ENCODE measurements at places on chromosomes 6 and 20.

GRCh38 chr6:159416891-159417560 lies 247.8 kb downstream of the FNDC1 start:
- DNase-seq = no peak

GRCh38 chr6:84551797-84552196 lies 212.6 kb downstream of the TBX18 start:
- DNase-seq = no peak

DNA sequence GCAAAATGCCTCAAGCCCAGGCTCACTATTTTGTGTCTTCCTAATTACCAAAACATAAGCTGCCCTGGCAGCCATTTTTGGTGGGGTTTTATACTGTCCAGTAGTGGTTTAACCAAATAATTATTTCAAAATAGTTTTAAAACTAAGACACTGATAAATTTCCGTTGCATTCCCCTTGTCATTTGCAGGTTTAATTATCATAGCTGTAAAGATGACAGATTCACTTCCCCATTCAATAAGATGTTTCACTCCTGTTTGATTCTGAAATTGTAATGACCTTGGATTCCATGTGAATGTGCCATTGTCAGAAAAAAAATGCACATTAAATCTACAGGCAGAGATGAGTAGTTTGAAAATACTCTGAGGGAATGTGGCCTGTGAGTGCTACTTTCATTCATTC lies 172.0 kb downstream of the COL9A1 start:
- DNase-seq = no peak

GRCh38 chr20:38143646-38144554 lies 21.2 kb downstream of the TGM2 start:
- DNase-seq = peak; percentile 98

GRCh38 chr20:24153101-24154040 lies 164.8 kb upstream of the GGTLC1 start:
- DNase-seq = no peak

- no peak for DNase-seq
Observed at GRCh38 chr6:53696341-53696740, 30.8 kb upstream of the KLHL31 start.

- DNase-seq = no peak
Observed at GRCh38 chr20:57441510-57442154, 50.4 kb downstream of the RBM38 start.

DNA sequence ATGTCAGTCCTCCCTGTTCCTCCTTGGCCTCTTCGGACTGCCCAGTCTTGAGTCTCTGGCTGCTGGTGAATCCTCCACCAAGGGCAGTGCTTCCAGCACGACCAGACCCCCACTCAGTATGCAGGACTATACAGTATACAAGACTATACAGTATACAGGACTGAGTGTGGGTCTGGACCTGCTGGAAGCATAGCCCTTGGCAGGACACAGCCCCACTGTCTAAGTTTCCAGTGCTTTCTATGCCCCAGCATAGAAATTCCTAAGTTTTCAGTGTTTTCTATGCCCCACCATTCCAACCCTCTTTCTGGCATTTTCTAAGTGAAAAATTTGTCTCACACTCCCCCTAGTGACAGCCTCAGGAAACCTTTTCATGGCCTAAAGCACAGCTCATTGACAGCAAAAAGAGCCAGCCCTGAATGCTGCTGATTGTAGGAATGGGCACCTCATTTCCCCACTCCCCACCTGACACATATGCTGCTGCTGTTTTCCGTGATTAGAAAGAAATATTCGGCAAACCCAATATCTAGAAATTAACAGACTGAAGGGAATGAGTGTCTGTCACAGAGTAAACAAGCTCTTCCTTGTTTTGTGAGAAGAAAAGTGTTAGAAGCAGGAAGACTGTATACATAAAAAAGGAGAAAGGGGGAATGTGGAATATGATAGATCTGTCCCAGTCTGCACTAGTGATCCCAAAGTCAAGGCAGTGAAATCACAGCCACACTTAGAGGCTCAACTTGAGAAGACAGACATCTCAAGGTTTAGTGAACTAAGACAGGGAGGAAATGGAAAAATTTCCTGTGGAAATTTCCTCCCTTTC lies 206.9 kb downstream of the IBTK start:
- peak; percentile 46 for DNase-seq

DNA sequence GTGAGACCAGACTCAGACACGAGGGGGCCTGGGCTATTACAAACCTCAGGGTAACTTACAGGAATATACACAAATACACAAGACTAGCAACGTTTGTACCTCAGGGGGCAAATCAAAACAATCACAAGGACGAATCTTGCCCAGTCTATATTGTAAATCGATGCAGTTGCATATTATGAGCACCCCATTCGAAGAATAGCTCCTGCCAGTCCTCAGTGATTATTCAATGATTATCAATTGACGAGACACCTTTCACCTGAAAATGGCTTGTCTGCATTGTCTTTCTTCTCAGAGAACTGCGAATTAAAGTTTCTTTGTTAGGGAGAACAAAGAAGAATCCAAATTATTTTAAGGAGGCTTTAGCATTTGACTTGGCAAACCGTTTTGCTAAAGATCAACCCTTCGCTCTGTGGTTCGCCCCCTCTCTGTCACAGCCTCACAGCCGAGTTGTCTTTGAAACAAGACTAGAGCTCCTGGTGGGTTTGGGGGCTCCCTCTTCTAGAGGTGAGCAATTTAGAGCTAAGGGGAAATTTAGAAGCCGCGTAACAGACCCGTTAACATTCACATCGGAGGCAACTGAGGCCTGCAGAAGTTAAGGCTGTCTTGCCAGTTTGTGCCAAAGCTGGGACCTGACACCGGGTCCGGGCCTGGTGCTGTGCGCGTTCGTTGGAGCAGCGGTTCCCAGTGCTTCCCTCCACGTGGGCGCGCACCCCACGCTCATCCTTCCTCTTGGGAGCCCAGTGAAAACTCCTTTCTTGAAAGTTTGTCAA lies 24.9 kb upstream of the MAP3K7 start:
- no peak for DNase-seq

GRCh38 chr6:129009851-129010250 lies 126.9 kb downstream of the LAMA2 start:
- no peak for DNase-seq

DNA sequence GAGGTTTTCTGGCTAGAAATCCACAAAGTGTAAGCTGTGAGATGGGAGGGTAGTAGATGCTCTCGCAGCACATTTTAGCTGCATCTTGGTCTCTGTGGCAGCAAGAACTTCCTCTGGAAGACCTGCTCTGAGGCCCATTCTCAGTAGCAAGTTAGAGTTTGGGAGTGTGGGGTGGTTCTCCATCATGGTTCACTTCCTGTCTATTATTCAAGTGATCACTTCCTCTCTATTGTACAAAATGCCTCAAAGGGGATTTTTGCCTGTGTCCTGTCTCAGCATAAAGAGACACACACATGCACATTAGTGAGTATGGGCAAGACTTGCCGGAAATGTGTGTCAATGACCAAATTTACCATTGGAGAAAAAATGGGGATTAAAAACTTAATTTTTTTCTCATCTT lies 42.5 kb downstream of the LYRM2 start:
- DNase-seq = peak; percentile 39

DNA sequence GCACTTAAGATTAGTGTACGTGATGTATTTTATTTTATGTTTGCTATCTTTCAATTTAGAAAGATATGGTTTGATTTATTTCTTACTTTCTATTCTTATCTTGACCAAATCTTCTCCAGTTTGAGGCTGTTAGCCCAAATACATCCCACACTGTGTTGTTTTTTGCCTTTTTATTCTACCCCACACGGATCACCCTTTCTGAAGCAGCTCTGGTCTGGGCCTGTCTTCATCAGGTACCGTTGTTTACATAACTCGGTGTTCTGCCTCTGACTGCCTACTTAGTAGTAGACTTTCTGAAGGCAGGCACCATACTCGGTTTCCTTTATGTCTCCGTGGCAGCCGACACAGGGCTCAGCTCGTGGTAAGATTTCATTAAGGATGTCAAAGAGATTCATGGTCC lies 95.0 kb downstream of the PHACTR1 start:
- no peak for DNase-seq

GRCh38 chr20:42857446-42857845 lies 332.3 kb downstream of the PTPRT start:
- no peak for DNase-seq
